ENCODE measurements at places on chromosomes 6 and 20.

- no peak for DNase-seq
These were observed 25.3 kb upstream of the ZBTB24 start for GRCh38 chr6:109508166-109508860.

GRCh38 chr20:32988008-32988407 lies 16.2 kb downstream of the SUN5 start:
- DNase-seq = no peak

GRCh38 chr6:54856129-54856528 lies 9.6 kb downstream of the FAM83B start:
- no peak for DNase-seq

DNA sequence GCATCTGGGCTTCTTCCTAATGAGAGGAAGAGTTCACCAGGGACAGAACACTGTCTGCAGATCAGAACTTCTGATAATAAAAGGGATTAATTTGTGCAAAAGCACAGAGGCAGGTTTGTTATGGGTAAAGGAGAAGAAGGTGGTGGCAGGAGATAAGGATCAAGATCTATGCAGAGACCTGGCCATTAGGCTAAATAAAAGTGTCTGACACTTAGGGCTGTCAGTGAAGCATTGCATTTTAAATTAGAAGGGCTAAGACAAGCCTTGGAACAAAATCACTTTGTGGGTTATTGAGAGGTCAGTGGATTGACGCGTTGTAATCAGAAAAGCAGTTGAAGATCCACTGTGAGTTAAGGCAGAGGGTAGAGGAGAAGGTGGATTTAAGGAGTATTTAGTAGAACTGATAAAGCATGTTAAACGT lies 76.8 kb downstream of the MAP3K4 start:
- DNase-seq = no peak

- no peak for DNase-seq
These were observed 20.0 kb upstream of the RSPH3 start for GRCh38 chr6:159020011-159020410.

GRCh38 chr6:134510920-134511319 lies 193.0 kb upstream of the SGK1 start:
- DNase-seq = no peak

DNA sequence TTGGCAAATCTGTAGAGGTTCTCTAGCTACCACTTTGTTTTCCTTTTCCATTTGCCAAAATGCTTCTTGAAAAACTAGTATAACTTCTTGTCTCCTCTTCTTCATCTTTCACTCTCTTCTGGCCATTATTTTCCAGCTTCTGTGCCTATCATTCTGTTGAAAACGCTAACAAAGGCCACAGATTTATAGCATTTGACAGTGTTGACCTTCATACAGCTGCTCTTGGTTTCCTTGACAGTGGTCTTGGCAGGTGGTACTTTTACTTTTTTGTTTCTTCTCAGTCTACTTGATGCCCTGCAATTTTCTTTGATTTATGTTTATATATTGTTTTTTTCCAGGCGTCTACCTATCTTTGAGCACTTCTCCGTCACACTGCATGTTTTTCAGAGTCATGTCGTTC lies 23.7 kb downstream of the TRMT11 start:
- DNase-seq = no peak

GRCh38 chr6:148989585-148989984 lies 242.8 kb downstream of the UST start:
- DNase-seq = no peak

- no peak for DNase-seq
These were observed 205.2 kb downstream of the ERMARD start for GRCh38 chr6:169956580-169956979.

GRCh38 chr6:169638388-169638787 lies 63.4 kb downstream of the WDR27 start:
- no peak for DNase-seq

GRCh38 chr20:41085606-41086005 lies 51.7 kb upstream of the PLCG1 start:
- DNase-seq = no peak

DNA sequence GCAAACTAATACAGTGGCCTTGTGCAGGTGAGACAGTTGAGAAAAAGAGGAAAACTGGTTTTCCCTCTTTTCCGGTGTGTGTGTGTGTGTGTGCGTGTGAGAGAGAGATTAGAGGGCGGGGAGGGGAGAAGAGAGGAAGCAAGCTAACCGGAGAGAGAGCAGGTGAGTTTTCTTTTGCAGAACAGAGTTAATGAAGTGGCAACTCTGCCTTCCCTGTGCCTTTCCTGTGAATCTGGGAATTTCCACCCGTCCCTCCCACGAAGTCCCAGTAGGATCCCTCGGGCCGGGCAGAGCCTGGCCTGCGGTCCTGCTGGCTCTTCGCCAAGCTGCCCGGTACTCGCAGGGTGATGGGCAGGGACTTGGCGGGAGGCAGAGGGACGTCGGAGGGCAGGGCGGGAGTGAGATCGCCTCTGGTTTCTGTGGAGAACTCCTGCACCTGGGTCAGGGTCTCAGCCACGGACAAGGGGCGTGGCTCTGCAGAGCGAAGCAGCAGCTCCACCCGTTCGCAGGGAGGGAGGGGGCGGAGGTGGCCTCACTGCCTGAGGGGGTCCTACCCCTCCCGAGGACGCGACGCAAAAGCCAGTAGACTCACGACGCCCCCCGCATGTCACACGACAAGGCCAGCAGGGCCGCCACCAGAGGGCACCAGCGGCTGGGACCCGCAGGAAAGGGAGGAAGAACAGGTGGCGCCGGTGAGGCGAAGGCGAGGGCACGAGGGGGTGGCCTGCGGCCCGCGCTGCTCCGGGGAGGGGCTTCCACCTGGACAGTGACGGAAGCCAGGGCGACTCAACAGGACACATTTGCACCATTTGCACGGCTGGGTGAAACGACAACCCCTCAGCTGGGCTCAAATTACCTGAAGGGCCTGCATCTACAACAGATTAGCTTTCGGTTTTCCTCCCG lies 51.2 kb upstream of the RNF182 start:
- DNase-seq = peak; percentile 69

DNA sequence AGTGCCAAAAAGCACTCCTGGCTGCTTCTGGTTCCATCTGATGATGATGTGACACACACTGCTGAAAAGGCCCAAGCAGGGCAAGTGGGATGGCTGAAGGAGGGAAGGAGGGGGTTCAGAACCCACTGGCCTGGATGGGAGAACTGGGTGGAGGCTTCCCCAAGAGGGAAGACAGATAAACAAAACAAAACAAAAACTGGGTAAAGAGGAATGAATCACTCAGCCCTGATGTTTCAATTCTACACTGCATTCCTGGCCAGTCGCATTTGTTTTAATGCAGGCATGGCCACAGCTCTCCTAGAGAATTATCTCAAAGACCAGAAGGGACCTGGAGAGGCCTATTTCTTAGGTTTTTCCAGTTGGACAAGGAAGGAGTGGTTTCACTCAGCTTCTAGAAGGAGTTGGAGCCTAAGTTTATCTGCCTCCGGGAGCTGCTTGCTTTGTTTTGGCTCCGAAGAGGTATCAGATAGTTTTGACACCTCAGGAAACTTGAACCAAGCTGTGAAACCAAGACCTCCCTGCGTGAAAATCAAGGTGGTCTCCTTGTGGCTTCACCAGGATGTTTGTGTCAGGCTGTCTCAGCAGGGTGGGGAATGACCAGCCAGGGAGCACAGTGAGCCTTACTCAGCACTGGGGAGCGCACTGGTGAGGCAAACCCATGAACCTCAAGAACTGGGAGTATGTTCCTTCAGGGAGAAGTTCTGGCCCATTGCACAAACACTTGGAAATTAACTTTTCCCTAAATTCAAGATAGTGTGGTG lies 16.1 kb downstream of the TTPAL start:
- no peak for DNase-seq

- DNase-seq = no peak
These were observed 68.0 kb downstream of the CLVS2 start for GRCh38 chr6:123064038-123064437.

GRCh38 chr6:75101896-75102295 lies 104.0 kb downstream of the COL12A1 start:
- DNase-seq = no peak

DNA sequence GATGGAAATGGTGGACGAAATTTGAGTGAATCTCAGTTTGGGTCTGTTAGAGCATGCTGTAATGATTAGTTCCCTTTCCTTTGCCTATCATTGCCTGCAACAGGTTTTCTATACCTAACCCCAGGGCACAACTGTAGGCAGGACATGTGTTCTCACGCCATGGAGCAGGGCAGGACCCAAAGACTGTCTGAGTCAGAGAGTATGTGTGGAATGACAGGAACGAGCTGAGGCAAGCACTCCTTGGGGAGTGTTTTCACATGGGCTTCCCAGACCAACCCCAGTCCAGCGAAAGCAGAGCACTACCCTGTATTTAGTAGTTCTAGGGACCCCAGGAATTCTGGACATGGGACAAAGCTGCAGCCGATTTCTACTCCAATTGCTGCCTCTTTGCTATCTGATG lies 234.2 kb downstream of the HACE1 start:
- DNase-seq = no peak

GRCh38 chr6:41638002-41638934 lies at the start of gene MDFI:
TSS of gene MDFI (plus strand) at chr6:41638468. CDS start at chr6:41638750, 282 bp downstream.
- DNase-seq = peak; percentile 64

DNA sequence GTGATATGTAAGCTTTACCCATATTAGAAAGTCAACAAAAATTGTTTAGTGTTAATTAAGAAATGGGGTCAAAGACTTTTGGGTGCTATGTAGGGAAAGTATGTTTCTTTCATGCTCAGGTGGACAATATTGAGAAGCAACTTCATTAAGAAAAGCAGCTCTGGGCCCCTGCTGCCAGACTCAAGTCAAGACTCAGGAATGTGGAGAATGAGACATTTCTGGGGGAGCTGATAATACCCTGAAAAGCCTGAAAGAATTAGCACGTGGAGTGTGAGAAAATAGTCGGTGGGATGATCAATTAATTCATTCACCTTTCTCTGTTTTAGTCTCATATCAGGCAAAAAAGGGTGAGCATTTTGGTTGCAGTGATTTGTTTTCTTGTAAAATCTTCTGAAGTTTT lies 175.1 kb upstream of the IMPG1 start:
- DNase-seq = no peak

GRCh38 chr6:160355001-160355400 lies 6.8 kb downstream of the SLC22A3 start:
- no peak for DNase-seq

GRCh38 chr20:62063981-62064769 lies 1.5 kb downstream of the TAF4 start:
- peak; percentile 31 for DNase-seq

- no peak for DNase-seq
These were observed at the start of gene GFRA4 for GRCh38 chr20:3663031-3663701. TSS of gene GFRA4 (minus strand) at chr20:3663399. CDS start at chr20:3663399, 0 bp downstream.

GRCh38 chr20:19661717-19662636 lies 96.1 kb upstream of the RIN2 start:
- peak; percentile 64 for DNase-seq

Data from endothelial cell (in vitro differentiated cells).